Activated CD8-positive, alpha-beta memory T cell treated with anti-CD3 and anti-CD28 coated beads, Interleukin-2, amount 10 ng/mL, durations not matched to agents 7 days and 5 days (primary cell): ENCODE measurements at places on chromosomes 2 and 18. TPM values are rescaled to one million over a fixed set of nuclear protein-coding genes. Genes with fewer than 3 reads are reported as not detected.

DNA sequence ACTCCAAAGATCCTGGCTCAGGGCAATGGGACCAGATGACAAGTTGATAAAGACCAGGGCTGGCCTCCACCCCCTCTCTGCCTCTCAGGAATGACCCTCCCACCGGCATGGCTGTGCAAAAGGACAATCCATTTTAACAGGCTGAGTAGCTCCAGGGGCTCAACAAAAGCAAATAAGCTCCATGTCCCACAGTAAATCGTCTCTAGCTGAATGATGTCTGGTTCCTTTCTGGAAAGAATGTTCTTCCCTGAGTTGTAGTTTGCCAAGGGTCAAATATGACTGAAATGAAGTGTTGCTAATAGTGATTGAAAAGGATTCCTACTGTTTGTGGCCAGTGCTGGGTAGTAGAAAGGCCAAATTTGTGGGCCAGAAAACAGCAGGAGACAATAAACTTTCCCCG is 434.4 kb upstream of the ETAA1 start:
- no peaks in the 10 kb centered on the region for H3K4me1 ChIP-seq
- no peak for DNase-seq
- no peaks in the 10 kb centered on the region for H3K36me3 ChIP-seq
- H3K27me3 ChIP-seq = no peaks in the 10 kb centered on the region
- no peak overlapping the region for H3K4me3 ChIP-seq

DNA sequence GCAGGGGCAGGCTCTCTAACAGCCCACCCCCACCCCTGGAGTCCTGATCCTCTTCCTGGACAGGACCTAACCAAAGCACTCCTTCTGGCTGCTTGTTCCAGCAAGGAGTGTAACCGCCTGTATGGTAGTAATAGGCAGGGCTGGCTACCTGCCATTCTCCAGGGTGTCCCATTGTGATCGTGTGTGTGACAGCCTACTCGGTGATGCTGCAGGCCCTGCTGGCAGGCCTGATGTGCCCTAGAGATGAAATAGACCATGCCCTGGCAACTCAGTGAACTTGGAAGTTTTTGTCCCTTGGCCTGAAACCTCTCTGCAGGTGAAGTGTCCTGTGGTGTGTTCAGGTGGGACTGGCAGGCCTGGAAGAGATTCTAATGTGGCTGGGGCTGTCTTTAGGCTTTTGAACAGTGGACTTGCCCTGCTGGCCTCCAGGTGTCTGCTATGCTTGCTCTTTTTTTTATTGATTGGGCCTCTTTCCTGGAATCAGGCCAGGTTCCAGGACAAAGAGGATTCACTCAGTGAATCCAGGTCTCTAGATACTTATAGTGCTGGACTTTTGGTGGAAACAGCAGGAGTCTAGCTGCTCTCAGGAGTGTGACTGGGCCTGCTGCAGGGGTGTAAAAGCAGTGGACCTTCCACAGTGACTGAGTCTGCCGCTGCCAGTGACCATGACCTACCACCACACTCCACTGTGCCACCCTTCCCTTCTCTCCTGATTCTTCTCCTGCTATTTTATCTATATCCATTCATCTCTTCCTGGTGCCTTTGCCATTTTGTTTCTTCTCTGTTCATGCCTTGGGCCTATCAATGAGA is 132.1 kb downstream of the CTIF start:
- peaks cover 5% of the 10 kb centered on the region for H3K36me3 ChIP-seq
- no peaks in the 10 kb centered on the region for H3K27me3 ChIP-seq
- H3K4me1 ChIP-seq = peaks cover 2% of the 10 kb centered on the region
- no peak for DNase-seq
- H3K4me3 ChIP-seq = no peak overlapping the region

- DNase-seq = no peak
- H3K36me3 ChIP-seq = peaks cover 53% of the 10 kb centered on the region
- H3K27ac ChIP-seq = no peak overlapping the region
- no peaks in the 10 kb centered on the region for H3K4me1 ChIP-seq
- H3K4me3 ChIP-seq = no peak overlapping the region
Measured at GRCh38 chr2:11813951-11814350, 67.5 kb downstream of the LPIN1 start.

DNA sequence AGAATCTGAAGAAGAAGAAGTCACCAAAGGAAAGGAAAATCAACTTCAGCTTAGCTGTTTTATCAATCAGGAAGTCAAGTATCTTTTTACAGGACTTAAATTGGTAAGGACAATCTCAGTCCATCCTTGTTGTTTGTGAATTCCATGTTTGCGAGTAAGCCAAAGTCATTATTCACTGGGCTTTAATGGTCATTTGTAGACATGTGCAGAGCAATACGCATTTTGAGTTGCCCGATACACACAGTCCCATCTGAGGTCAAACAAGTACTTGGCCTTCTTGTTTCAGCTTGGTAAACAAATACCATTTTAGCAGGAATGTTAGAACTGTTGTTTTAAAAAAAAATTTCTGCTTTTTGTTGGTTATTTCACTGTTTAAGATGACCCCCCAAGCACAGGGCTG is 40.9 kb downstream of the USP14 start:
- H3K27ac ChIP-seq = no peak overlapping the region
- no peaks in the 10 kb centered on the region for H3K4me1 ChIP-seq
- no peak overlapping the region for H3K4me3 ChIP-seq

DNA sequence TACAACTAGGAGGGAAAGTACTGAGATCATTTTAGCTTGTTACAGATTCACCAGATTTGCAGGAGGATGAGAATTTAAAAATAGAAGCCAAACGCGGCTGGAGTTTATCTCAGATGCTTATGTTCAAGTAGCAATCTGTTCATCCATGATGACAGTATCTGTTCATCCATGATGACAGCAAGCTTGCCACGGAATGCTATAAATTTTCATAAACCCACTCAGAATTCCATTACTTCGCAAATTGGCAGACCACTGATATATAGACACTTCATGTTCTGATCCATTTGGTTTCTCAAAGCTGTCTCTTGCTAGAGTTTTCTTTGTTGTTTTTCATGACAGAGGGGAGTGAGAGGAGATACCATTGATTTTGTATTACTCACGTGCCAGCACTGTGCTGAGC is 84.2 kb downstream of the GAREM1 start:
- H3K36me3 ChIP-seq = no peaks in the 10 kb centered on the region
- DNase-seq = no peak
- H3K4me1 ChIP-seq = no peaks in the 10 kb centered on the region
- H3K4me3 ChIP-seq = no peak overlapping the region
- H3K27me3 ChIP-seq = peaks cover 34% of the 10 kb centered on the region

DNA sequence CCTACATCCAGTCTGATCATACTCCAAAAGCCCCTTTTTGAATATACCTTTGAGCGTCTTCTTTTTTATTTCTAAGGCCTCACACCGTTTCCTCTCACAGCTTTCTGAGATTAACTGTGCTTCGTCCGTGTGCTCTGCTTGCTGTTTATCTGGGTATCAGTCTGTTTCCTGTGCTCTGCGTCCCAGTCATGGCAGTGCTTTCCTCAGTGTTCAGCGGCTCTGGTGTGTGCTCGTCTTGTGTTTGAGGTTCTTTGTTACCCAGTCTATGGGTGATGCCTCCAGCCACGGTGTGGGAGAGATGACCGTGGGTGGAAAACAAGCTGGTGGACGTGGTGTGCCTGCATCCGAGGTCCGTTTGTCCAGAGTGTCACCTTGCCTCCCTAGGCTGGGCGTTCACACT is 33.6 kb upstream of the BIN1 start:
- no peaks in the 10 kb centered on the region for H3K36me3 ChIP-seq
- no peak for DNase-seq
- peaks cover 12% of the 10 kb centered on the region for H3K27me3 ChIP-seq
- no peak overlapping the region for H3K4me3 ChIP-seq
- no peaks in the 10 kb centered on the region for H3K4me1 ChIP-seq

DNA sequence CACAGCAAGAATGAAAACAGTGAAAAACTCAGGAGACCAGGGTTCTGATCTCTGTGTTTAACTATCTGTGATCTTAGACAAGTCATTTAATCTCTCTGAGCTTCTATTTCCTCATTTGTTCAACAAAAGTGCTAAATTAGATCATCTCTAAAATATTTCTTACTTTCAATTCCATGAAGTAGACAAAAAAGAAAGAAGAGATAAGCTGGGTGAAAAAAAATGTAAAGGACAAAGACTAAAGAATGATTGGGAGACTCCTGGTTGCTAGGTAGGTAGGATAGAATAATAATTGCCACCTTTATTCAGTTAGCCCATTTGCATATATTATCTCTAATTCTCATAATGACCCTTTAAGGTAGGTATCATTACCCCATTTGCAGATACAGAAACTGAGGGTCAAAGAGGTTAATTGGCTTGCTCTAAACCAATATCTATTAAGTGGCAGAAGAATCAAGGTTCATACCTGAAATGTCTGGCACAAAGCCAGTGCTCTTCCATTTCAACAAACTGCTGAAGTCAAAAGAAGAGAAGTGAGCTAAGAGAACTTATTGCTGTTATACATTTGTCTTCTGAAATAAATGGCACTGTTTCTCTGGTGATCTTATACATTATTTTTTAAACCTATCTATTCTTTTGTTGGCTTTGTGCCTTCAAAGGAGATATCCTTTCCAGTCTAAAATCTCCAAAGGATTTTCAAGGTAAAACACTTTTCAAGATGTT is 141.7 kb downstream of the OTX1 start:
- no peak overlapping the region for H3K27ac ChIP-seq
- H3K4me3 ChIP-seq = no peak overlapping the region
- no peaks in the 10 kb centered on the region for H3K27me3 ChIP-seq
- no peak for DNase-seq

GRCh38 chr2:174964404-174964803 is 40.8 kb downstream of the CHN1 start:
- peaks cover 9% of the 10 kb centered on the region for H3K27me3 ChIP-seq
- no peak overlapping the region for H3K4me3 ChIP-seq
- peaks cover 12% of the 10 kb centered on the region for H3K4me1 ChIP-seq
- DNase-seq = no peak
- H3K27ac ChIP-seq = no peak overlapping the region
- no peaks in the 10 kb centered on the region for H3K36me3 ChIP-seq

DNA sequence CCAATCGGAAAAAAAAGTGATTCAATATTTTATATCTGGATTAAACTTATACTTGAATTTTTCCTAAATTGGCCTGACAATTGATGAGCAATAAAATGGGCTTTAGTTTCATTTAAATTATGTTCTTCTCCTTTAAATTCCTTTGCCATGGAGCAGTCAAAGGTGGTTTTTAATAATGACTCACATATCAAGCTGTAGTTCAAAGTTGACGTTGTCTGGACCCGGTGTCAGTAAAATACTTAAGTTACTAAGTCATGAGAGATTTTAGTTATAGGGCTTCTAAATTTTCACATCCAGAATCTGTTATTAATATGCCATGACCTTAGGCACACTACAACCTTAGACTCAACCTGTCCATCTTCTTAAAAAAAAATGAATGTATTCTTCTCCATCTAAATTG is 62.5 kb downstream of the CDH2 start:
- DNase-seq = no peak
- no peak overlapping the region for H3K4me3 ChIP-seq
- H3K27me3 ChIP-seq = no peaks in the 10 kb centered on the region
- no peaks in the 10 kb centered on the region for H3K4me1 ChIP-seq
- H3K36me3 ChIP-seq = no peaks in the 10 kb centered on the region
- H3K27ac ChIP-seq = no peak overlapping the region

- no peak overlapping the region for H3K4me3 ChIP-seq
- peaks cover 5% of the 10 kb centered on the region for H3K27me3 ChIP-seq
- no peak for DNase-seq
- H3K4me1 ChIP-seq = peaks cover 33% of the 10 kb centered on the region
Measured at GRCh38 chr2:120310136-120310535, 35.8 kb upstream of the INHBB start.

GRCh38 chr18:13425357-13426091 is 207.0 kb downstream of the LDLRAD4 start:
- H3K36me3 ChIP-seq = no peaks in the 10 kb centered on the region
- no peak overlapping the region for H3K27ac ChIP-seq
- no peaks in the 10 kb centered on the region for H3K27me3 ChIP-seq
- H3K4me1 ChIP-seq = peaks cover 31% of the 10 kb centered on the region

DNA sequence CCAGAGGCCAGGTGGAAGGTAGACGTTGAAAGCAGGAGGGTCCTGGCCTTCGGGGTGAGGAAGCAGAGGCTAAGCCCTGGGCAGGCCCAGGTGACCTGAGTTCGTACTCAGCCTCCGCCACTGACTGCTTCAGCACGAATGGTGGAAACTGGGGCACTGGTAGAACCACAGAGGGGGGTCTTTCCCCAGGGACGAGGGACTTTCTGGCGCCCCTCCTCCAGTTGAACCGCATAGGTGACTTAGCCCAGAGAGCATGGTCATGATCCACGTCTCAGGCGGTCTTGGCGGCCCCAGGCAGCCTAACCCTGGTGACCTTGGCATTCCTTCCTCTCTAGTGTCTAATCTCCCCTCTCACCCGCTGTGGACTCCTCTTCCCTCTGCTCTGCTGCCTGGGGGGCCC is 30.2 kb downstream of the INHBB start:
- H3K27ac ChIP-seq = no peak overlapping the region
- H3K27me3 ChIP-seq = peaks cover 3% of the 10 kb centered on the region
- H3K4me3 ChIP-seq = no peak overlapping the region
- no peaks in the 10 kb centered on the region for H3K36me3 ChIP-seq

DNA sequence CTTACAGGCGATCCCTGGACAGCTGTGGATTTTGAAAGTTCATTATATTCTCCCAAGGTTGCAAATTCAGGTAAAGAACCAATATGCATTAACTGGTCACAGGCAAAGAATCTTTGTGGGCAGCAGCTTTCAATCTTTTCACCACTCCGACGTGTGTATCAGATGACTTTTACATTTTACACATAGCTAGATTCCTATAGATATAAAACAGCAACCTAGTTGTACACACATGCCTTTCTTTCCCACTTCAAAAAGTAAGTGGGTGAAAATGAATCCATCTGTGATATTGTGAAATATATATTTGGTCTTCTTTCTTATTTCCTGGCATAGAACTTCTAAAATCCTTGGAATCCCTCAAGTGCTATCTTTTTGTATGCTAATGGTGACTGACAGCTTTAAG is 72.5 kb downstream of the SCG2 start:
- H3K36me3 ChIP-seq = no peaks in the 10 kb centered on the region
- no peaks in the 10 kb centered on the region for H3K4me1 ChIP-seq
- H3K27me3 ChIP-seq = no peaks in the 10 kb centered on the region
- no peak for DNase-seq
- H3K27ac ChIP-seq = no peak overlapping the region
- H3K4me3 ChIP-seq = no peak overlapping the region

DNA sequence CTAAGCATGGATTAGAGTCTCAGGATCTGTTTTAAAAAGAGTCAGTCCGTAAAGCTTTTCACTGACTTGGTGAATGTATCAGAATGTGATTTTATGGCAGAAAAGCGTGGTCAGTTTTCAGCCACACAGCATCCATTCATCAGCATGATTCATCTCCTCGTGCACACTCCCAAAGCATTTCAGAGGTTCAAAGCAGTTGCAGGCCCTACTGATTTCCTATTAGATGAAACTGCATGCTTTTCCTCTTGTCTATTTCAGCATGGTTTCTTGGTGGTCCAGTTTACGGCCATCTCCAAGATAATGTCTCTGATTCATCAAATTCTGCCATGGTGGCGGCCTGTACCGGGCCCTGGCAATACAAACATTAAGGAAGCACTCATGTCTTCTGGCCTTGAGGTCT is 4.8 kb upstream of the PARD6G start:
- H3K4me1 ChIP-seq = no peaks in the 10 kb centered on the region
- H3K36me3 ChIP-seq = no peaks in the 10 kb centered on the region
- DNase-seq = no peak
- H3K4me3 ChIP-seq = no peak overlapping the region
- H3K27ac ChIP-seq = no peak overlapping the region
- H3K27me3 ChIP-seq = peaks cover 55% of the 10 kb centered on the region

- no peak for DNase-seq
- no peak overlapping the region for H3K27ac ChIP-seq
- H3K27me3 ChIP-seq = no peaks in the 10 kb centered on the region
- H3K4me3 ChIP-seq = no peak overlapping the region
Measured at GRCh38 chr18:74257083-74257482, 34.7 kb downstream of the CYB5A start.

Gene TWIST2
- total RNA-seq = not detected

Gene PJVK
- total RNA-seq = 1.9 TPM

Gene FOXI3
- total RNA-seq = not detected

Gene SPP2
- not detected for total RNA-seq

Gene SPDYA
- 1.6 TPM for total RNA-seq

Gene B3GNT7
- total RNA-seq = 0.47 TPM

Gene KYNU
- total RNA-seq = not detected
